Activated naive CD8-positive, alpha-beta T cell treated with anti-CD3 and anti-CD28 coated beads, Interleukin-2, amount 10 ng/mL, durations not matched to agents 7 days and 5 days (primary cell): ENCODE measurements at places on chromosomes 7 and 10. TPM values are rescaled to one million over a fixed set of nuclear protein-coding genes. Genes with fewer than 3 reads are reported as not detected.

The CFAP43 gene
- total RNA-seq: 0.25 TPM

The STK31 gene
- 0.80 TPM for total RNA-seq

DNA sequence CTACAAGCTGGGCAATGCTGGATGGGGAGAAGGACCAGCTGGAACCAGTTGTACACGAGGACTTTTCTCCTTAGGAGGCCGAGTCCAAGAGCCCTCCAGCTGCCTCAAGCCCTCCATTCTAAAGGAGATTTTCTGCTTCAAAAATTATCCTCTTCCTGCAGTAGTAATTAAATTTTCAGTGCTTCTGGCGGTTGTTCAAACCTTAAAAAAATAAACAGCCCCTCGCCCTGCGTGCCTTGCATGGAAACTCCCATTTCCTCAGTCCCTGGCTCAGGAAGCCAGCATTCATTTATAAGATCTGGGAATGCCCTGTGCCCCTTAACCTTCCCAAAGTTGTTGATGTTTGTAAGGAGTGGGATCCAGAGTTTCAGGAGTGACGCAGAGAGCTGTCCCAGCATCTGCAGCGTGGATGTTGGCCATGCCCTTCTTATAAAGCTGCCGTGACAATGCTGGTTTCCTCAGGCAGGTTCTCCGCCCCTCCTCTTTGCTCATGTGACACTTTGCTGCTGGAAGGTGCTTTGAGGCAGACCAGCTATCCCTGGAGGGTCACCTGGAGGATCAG, 24.0 kb upstream of the ACTR3B start:
- no peaks in the 10 kb centered on the region for H3K27me3 ChIP-seq
- no peaks in the 10 kb centered on the region for H3K4me1 ChIP-seq
- H3K27ac ChIP-seq: no peak overlapping the region
- no peak overlapping the region for H3K4me3 ChIP-seq
- no peaks in the 10 kb centered on the region for H3K36me3 ChIP-seq

DNA sequence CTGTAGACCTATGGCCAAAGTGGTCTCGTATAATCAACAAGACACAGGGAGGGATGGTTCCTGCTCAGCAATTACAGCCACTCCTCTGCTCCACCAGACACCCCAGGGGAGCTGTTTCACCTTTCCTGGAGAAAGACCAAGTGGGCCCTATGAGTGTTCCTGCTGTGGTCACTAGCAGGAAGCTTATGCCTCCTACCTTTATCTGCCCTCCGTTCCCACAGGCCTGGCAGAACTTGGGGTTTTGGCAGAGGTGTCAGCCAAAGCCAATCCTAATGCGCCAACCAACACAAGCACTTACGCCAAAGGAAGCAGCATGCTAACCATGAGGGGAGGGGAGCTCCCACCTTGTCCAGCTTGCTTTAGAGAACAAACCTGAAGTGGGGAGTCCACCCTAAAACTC, 31.2 kb downstream of the XPNPEP1 start:
- peaks cover 32% of the 10 kb centered on the region for H3K4me1 ChIP-seq
- H3K4me3 ChIP-seq: peak overlapping the region; percentile 17
- no peaks in the 10 kb centered on the region for H3K27me3 ChIP-seq
- no peak for DNase-seq

The DEPP1 gene
- total RNA-seq: not detected

The HABP2 gene
- total RNA-seq: not detected

GRCh38 chr7:86884152-86884551, 175.3 kb downstream of the ELAPOR2 start:
- DNase-seq: no peak
- H3K36me3 ChIP-seq: no peaks in the 10 kb centered on the region
- no peaks in the 10 kb centered on the region for H3K4me1 ChIP-seq

GRCh38 chr7:25067726-25068501, 57.1 kb downstream of the CYCS start:
- H3K27ac ChIP-seq: no peak overlapping the region
- no peak overlapping the region for H3K4me3 ChIP-seq
- peaks cover 8% of the 10 kb centered on the region for H3K4me1 ChIP-seq
- H3K27me3 ChIP-seq: no peaks in the 10 kb centered on the region
- no peaks in the 10 kb centered on the region for H3K36me3 ChIP-seq
- no peak for DNase-seq

DNA sequence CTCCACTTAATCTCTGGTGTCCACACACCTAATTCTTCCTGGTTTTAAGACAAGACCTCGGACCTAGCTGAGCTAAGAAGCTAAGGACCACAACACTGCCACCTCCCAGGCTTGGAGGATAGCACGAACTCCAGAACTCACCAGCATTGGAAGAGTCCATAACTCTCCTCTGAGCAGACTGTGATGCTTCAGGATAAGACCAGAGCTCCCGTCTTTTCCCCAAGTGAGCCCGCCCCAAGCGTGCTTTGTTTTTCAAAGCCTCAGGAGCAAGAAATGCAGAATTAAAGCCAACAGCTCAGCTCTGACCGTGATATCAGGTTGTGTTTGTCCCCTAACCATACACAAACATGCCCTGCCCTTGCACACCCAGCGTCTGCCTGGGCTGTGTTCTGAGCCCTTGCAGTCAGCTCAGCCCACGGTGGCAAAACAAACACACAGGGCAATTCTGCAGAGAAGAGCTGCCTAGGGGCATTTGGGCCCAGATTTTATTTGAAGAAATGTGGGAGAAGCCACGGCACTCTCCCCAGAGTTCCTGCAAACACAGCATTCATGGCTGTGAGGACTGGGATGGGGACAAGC, 145.4 kb downstream of the WDR11 start:
- no peaks in the 10 kb centered on the region for H3K27me3 ChIP-seq
- H3K36me3 ChIP-seq: no peaks in the 10 kb centered on the region
- no peak for DNase-seq
- H3K4me3 ChIP-seq: no peak overlapping the region
- H3K4me1 ChIP-seq: no peaks in the 10 kb centered on the region

The FGFR2 gene
- 1.1 TPM for total RNA-seq
